ENCODE measurements at places on chromosomes 7 and 10.

DNA sequence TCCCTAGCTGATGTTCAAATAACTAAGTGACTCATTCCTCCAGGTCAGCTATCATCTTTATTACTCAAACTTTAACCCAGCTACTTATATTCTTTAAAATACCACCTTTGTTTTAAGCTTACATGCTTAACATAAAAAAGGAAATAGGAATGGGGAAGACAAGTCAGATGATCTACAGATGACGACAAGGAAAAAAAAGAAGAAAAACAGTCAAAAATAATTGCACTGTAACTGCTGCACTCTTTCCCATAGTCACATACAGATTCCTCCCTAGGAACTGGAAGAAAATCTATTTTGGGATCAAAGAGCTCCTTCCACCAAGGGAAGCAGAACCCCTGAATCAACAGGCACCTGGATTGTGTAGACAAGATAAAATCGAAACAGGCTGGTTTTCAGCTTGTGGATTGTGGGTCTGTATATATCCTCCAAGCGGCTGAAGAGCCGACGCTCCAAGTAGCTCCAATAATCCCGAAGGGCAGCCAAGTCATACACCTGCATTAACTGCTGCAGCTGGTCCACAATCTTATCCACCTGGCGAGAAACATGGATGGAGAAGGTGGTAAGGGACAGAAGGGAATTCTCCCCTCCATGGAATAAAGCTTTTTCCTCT is 2.0 kb downstream of the WDR91 start:
- DNase-seq = no peak

DNA sequence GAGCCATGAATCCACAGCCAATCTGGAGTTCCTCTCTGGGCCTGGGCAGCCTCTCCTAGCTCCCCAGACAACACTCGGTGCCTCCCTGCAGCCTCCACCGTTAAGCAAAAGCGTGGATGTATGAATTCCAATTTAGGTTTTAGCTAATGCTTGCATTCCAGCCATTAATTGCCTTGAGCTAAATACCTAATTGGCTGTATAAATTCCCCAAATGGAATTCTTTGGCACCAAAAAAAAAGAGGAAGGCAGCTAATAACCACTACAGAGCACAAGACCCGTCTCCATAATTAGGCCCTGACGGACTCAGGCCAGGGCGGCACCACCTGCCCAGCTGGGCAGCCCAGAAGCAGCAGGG is 140.5 kb downstream of the PTPRN2 start:
- no peak for DNase-seq

- DNase-seq = no peak
Observed at GRCh38 chr10:103895411-103896186, 22.4 kb downstream of the STN1 start.

- DNase-seq = no peak
Observed at GRCh38 chr10:110040767-110041478, 33.1 kb downstream of the ADD3 start.

GRCh38 chr10:46268076-46268881 is 18.5 kb upstream of the ANTXRL start:
- peak; percentile 56 for DNase-seq

DNA sequence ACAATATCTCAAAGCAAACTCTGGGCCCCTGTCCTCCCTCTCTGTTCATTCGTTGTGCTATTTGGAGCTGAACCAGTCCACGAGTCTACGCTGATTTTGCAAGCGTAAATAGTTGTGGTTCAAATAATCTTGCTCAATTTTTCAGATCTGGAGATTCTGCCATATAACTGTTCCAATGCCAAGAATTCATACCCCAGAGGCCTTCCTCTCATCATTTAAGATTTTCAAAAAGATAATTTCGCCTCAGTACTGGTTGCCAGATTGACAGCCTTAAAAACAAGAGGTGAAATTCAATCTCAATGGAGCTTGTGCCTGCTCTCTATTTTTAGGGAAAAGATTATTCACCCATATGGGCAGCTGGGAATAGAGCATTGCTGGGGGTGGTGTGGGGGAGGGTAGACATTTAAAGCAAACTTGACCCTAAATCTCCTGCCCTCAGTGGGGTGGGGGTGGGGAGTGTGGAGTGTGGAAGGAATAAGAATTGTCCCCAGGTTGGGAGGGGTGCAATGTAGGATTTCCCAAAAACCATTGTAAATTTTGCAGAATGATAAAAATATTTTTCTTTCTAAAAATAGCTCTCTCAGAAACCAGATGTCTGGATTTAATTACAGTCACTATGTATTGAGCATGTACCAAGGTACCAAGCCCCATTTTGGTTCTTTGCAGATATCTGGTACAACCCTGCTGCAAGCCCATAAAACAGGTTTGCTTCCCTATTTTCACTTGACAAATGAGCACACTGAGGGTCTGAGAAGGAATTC is 104.7 kb upstream of the EEPD1 start:
- DNase-seq = no peak

GRCh38 chr7:140176122-140176701 is 571 bp downstream of the KDM7A start:
- DNase-seq = no peak
